ENCODE measurements at places on chromosomes 11 and 22. TPM values are rescaled to one million over a fixed set of nuclear protein-coding genes. Genes with fewer than 3 reads are reported as not detected.
A peak's percentile ranks its signal among the peaks of the same experiment; 100 is the strongest.

OR10V1 gene
- total RNA-seq, result not detected

EIF3M gene
- 153 TPM for total RNA-seq

DNA sequence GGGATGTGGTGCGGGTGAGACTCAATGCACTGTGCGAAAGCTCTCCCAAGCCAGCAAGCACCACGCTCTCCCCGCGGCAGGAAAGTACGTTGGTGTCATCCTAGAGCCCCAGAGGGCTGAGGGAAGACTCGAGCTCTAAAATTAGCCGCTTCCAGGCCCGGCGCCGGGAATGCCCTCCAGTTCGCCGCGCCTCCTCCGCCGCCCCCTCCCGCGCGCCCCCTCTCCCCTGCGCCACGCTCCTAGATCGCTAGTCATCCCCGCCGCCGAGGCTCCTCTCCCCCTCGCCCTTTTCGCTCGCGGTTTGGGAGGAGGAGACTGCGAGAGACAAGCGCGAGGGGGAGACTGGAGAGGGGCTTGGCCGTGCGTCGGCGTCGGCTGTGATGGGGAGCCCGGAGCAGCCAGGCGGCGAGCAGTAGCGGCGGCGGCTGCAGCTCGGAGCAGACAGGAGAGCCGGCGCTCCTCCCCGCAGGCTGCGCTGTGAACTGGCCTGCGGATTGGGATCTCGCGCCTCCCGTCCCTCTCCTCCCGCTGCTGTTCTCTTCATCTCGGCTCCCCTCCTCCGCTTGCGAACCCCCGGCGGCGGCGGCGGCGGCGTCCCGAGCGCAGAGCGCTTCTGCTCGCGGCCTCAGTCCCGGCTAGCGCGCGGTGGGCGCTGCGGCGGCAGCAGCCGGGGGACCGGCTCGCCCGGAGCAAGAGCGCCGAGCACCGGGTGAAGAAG is at the start of gene FAT3:
TSS of gene FAT3 (plus strand) at position 412 of the 718 bp plus-strand sequence. CDS start 127,295 bp downstream, outside the sequence.
- DNase-seq, result no peak

DNA sequence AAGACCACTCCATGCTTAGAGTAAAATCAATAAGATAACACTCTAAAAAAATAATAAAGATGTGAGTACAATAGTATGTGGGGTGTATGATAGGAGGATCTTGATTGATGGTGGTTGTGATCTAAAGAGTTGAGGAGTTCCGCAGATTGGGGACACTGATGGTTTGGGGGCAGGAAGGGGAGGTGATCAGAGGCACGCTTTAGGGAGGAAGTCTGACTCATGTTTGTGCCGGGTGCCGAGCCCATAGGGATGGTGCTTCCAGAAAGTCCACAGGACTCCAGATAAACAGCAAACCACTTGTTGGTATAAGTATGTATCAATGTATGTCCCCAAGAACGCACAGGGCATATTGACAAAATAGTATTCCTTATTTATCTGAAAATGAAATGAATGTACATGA is 27.5 kb downstream of the LINC01488 start:
- DNase-seq, result peak; percentile 3

DNA sequence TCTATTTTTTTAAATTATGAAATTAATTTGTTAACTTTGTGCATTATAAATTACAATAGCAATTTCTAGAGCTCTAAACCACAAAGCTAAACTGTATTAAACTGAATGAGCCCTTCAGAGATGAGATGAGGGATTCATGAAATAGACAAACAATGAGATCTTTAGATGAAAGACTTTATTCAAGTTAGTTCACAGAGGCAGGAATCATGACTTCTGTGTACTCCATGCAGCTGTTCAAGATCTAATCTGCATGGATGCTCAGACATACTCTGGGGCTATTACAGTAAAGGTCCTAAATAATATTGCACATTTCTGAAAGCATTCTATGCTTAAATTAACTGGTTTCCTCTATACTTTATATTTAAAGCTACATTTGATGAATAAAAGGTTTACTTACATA is 122.7 kb downstream of the FCHSD2 start:
- no peak for DNase-seq
